Putamen (tissue), 1 donor: ENCODE measurements at places on chromosomes 13 and 19.
A peak's percentile ranks its signal among the peaks of the same experiment; 100 is the strongest.

GRCh38 chr13:96993634-96994016 is 651 bp downstream of the OXGR1 start:
- no peak for DNase-seq

DNA sequence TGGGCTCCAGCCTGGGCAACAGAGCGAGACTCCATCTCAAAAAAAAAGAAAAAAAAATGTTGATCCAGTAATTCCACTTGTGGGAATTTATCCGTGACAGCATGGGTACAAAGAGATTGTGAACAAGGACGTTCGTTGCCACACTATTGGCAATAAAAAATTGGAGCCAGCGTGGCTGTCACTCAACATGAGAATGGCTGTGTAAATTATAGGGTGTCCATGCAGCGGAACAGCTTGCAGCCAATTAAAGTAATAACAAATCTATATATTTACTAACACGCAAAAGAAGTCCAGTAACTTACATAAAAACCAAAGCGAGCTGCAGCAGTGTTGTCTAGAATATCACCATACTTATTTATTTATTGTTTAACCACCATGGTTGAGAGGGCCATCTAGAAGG is 19.3 kb downstream of the DPF1 start:
- DNase-seq = no peak

DNA sequence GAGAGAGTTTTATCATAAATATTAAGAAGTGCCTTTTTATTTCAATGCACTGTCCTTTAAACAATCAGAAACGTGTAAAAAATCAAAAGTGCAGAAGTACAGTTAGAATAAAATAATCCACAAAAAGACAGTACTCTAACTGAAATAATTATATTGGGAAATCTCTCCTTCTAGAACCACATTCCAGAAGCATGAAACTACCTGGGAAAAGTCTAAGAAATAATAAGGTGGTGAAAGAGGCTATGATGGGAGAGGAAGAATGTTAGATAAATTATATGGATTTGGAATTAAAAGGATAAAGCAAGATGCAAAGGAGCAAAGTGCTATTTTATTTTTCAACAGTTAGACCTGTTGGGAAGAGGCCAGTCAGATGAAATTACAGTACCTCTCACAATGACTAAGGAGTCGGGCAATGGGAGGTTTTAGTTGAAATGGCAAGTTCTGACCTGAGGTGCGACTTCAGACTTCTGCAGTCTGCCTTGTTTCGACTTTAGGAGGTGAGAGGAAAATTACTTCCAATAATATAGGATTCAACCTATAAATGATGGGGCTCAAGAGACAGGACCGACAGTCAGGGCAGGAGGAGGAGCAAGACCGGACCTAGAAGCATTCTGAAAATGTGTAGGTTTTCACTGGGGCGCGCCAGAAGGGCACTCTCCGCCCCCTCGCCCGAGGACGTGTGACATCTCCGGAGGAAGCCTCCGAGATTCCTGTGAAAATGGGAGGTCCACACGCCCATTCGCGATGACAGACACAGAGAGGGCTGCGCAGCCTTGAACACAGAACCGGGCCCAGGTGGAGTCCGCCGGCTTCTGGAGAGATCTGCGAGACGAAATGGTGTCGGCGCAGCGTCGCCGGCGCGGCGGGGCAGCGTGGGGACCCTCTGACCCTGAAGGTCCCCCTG is 717 bp downstream of the SPRYD7 start:
- DNase-seq = no peak

GRCh38 chr13:51330791-51331190 is 8.7 kb upstream of the SERPINE3 start:
- peak; percentile 73 for DNase-seq

DNA sequence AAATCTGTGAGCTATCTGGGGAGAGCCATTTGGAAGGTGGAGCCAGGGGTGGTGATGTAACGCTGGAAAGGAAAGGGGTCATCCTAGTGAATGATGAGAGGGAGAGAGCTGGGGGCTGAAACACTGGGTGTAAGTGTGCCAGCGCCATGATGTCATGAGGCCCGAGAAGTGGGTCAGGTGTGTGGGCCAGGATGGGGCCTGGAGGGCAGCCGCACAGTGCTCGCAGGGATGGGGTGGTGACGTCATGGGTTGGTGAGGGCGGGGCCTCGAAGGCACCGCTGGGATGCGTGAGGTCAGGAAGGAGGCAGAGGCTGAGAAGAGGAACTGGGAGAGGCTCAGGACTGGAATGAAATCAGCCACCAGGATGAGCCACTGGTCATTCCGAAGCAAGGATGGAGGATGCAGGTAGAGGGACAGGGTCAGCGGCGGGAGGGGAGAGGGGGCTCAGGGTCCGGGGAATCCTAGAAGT is 4.4 kb downstream of the CCDC61 start:
- DNase-seq = peak; percentile 62

- no peak for DNase-seq
Measured at GRCh38 chr19:8194528-8195267, 14.5 kb upstream of the CERS4 start.

GRCh38 chr19:46009530-46010510 is 13.0 kb downstream of the PGLYRP1 start:
- DNase-seq = peak; percentile 78

DNA sequence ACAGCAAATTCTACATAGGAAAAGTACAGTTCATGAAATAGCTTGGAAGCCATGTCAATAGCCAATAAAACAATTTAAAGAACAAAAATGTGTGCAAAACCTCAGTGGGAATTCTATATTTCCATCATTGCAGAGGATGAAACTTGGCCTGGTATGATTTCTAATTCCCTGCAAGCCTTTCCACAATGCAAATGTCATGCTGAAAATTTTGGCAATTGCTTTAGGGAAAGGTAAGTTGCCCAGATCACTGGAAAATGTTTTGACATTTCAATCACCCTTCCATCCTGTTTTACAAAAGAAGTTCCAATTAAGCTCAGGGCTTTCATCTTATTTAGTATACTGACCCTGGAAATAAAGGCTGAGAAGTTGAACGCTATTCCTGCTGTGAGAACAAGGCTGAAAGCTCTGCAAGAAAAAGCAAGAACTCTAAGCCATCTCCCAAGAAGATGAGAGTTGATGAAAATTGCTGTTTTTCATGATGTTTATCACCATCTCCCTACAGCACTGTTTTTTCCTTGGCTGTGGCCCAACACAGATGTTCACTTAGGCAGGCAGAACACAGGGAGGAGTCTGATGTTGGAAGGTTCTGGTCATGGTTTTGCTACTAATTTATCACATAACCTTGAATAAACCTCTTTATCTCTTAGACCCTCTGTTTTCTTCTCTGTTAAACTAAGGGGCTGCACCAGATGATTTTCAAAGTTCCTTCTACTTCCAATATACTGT is 263.7 kb downstream of the KCTD12 start:
- no peak for DNase-seq

GRCh38 chr13:76903544-76904162 is 17.4 kb upstream of the KCTD12 start:
- peak; percentile 74 for DNase-seq

DNA sequence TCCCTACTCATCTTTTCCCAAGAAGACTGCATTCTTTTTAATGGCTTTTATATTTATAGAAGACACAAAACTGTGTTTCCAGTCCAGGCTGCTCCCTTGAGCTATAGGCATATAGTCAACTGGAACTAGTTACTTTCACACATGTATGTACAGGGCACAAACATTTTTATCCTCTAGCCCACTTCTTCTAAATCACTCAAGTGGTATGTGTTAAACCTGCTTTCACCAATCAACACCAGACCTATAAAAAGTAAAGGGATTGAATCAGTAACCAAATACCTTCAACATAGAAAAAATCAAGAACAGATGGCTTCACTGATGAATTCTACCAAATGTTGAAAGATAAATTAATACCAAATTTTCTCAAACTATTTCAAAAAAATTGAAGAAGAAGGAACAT is 584.2 kb upstream of the SLITRK1 start:
- no peak for DNase-seq

- DNase-seq = no peak
Measured at GRCh38 chr13:77820431-77821149, 98.0 kb downstream of the EDNRB start.

- DNase-seq = no peak
Measured at GRCh38 chr19:16297575-16298178, 26.9 kb upstream of the KLF2 start.

GRCh38 chr19:28221736-28222135 is 991.2 kb downstream of the UQCRFS1 start:
- DNase-seq = no peak

DNA sequence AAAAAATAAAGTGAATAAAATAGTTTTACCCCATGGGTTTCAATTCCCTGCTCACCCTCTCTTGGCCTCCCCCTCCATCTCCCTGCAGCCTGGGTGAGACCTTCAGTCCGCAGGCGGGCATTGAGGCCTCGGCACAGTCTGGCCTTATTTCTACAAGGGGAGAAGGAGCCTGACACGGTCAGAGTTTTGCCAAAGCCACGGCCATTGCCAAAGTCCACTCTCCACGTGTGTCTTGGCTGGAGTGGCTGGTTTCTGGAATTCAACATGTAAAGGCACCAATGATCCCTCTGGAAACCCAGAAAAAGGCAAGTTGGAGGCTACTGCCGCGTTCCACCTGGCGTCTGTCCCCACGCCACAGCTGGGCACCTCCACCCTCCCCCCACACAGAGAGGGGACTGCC is 43.4 kb upstream of the SPACA7 start:
- DNase-seq = no peak

DNA sequence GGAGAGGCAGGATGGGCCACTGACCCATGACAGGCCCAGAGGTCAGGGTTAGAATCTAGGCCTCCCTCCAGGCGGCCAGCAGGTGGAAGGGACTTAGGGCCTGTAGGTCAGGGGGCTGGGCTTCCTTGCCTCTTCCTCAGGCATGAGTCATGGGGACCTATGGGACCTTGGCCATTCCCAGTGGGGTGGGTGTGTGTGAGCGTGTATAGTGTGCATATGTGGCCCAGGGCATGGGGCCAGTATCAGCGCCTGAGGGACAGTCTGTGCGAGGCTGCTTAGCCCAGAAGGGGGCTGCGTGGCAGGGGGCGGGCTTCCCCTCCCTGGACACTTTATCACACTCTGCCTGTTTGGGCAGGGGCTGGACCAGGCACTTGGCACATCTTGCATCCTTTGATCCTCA is 13.3 kb downstream of the KCTD15 start:
- DNase-seq = no peak

DNA sequence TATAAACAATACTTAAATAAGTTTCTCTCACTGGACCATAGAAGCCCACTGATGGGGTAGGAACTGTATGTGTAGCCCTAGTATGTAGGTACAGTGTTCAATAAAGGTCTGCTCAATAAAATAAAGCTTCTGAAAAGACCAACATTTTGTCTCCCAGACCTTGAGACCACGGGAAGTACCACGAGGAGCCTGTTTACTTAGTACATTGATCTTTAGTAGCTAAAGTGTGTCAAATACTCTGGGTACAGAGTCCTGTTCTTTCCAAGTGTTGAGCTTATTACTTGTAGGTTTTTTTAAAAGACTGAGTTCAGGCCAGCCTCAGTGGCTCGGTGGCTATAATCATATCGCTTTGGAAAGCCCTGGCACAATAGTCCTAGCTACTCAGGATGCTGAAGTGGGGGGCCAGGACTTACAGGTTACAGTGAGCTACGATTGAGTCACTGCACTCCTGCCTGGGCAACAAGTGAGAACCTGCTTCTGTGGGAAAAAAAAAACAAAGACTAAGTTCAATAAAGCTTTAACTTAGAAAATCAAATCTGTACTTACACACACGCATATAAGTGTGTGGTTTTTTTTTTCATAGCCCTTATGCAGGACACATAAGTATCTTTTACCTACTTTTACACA is 3.4 kb downstream of the MTRF1 start:
- DNase-seq = no peak
